Stimulated activated CD8-positive, alpha-beta memory T cell treated with anti-CD3 and anti-CD28 coated beads, Interleukin-7, amount 100 ng/mL, for 4 hours (primary cell): ENCODE measurements at places on chromosomes 4 and X.

GRCh38 chrX:45900766-45901615 is 644.2 kb downstream of the ZNF674 start:
- DNase-seq: no peak

DNA sequence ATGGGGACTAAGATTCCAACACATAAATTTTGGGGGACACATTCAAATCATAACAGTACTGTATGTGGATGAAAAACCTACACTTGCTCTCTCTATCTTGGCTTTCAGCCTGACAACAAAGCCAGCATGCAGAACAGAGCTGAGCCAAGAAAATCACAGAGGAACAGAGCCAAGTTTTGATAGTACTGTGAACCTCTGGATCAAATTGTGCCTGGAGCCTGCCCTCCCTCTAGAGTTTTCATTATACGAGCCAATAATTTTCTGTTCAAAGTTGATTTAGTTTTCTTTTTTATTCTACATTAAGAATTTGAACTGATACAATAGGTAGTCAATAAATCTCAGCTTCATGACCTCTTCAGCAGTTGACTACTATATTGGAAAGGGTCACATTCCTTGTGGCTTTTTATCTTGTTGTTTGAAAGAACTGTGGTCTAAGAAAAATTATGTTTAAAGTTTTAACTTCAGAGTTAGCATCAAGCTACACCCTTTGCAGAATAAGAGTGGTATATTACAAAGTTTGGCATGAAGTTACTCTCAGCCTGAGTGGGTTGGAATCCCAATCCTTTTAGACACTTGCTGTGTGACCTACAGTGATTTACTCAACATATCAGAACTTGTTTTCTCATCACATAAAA is 31.1 kb downstream of the GRID2 start:
- no peak for DNase-seq

GRCh38 chrX:104270916-104271512 is 16.3 kb upstream of the ESX1 start:
- no peak for DNase-seq

GRCh38 chr4:152531479-152531878 is 4.4 kb downstream of the FBXW7 start:
- no peak for DNase-seq

DNA sequence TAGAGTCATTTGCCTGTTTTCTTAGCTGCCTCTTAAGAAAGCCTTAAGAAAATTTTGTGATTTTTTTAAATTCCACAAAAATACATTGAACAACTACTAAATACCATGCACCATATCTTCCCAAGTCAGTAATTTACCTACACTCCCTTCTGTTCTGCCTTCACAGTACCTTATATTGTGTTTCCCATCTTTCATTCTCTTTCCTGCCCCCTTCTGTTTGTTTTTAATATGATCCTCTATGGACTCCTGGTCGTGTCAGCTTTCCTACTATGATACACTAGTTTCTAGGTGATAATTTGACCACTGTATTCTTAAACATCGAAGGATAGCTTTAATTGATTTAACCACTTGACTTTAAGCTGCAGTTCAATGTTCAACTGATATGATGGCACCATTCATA is 297.7 kb upstream of the HAND2 start:
- DNase-seq: no peak

GRCh38 chr4:70808151-70808550 is 31.5 kb downstream of the GRSF1 start:
- no peak for DNase-seq

GRCh38 chrX:150363561-150364346 is 637 bp downstream of the MAMLD1 start:
- no peak for DNase-seq

DNA sequence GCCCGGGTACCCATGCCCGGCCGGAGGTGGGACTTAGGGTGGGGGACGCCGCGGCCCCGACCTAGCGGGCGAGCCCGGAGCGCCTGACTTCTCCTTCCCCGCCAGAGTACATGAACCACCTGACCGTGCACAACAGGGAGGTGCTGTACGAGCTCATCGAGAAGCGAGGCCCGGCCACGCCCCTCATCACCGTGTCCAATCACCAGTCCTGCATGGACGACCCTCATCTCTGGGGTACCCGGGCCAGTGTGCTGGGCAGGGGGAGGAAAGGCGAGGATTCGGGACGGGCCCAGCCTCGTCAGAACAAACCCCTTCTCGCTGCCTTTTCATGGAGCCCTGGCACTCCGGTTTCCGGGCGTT is 622 bp downstream of the TAFAZZIN start:
- no peak for DNase-seq

- DNase-seq: no peak
These were observed 65.2 kb downstream of the PRDM5 start for GRCh38 chr4:120857312-120857711.
